ENCODE measurements at places on chromosomes 3 and 15.

GRCh38 chr15:92053753-92054316, 200.3 kb downstream of the SLCO3A1 start:
- ATAC-seq: 0 out of 3 replicates have a peak, but pooled peaks have one; percentile 51

GRCh38 chr3:72448858-72449257, 399.4 kb downstream of the SHQ1 start:
- ATAC-seq: peak; percentile 8

GRCh38 chr3:114566162-114566755, 272.4 kb downstream of the TIGIT start:
- ATAC-seq: no peak

GRCh38 chr15:74203914-74204431, 1.4 kb upstream of the STRA6 start:
- ATAC-seq: peak; percentile 54
